ENCODE measurements at places on chromosomes 3 and 15. TPM values are rescaled to one million over a fixed set of nuclear protein-coding genes. Genes with fewer than 3 reads are reported as not detected.

DNA sequence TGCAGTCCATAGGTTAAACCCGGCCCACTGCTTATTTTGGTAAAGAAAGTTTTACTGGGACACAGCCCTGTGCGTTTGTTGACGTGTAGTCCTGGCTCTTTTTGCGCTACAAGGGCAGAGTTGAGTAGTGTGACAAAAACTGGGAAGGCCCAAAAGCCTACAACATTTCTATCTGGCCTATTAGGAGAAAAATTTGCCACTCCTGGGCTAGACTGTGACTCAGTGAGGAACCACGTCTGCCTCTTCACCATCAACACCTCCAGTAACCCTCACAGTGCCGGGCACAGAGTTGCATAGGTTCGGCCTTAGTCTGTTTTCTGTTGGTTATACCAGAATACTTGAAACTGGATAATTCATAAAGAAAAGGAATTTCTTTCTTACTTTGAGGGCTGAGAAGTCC is 110.3 kb downstream of the TOP2B start:
- H3K4me1 ChIP-seq: no peaks in the 10 kb centered on the region
- H3K36me3 ChIP-seq: no peaks in the 10 kb centered on the region
- no peaks in the 10 kb centered on the region for H3K27me3 ChIP-seq
- H3K4me3 ChIP-seq: no peak overlapping the region
- no peak for DNase-seq
- peak overlapping the region; percentile 73 for H3K27ac ChIP-seq

DNA sequence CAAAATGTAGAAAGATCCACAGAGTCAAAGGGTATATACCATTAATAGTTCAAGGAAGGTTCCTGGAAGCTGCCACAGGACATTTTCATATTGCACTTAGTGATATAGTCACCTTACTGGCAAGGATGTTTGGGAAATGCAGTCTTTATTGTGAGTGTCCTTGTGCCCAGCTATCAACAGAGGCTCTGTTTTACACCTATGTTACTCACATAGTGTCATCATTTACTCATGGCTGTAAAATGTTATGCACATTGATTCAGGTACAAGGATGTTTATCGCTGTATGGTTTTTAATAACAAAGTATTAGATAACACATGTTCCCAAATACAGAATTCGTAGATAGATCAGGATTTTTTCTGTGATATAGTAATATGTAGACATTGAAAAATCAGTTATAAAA is 50.9 kb downstream of the ZPLD1 start:
- no peaks in the 10 kb centered on the region for H3K4me1 ChIP-seq
- no peak for DNase-seq
- H3K36me3 ChIP-seq: no peaks in the 10 kb centered on the region

DNA sequence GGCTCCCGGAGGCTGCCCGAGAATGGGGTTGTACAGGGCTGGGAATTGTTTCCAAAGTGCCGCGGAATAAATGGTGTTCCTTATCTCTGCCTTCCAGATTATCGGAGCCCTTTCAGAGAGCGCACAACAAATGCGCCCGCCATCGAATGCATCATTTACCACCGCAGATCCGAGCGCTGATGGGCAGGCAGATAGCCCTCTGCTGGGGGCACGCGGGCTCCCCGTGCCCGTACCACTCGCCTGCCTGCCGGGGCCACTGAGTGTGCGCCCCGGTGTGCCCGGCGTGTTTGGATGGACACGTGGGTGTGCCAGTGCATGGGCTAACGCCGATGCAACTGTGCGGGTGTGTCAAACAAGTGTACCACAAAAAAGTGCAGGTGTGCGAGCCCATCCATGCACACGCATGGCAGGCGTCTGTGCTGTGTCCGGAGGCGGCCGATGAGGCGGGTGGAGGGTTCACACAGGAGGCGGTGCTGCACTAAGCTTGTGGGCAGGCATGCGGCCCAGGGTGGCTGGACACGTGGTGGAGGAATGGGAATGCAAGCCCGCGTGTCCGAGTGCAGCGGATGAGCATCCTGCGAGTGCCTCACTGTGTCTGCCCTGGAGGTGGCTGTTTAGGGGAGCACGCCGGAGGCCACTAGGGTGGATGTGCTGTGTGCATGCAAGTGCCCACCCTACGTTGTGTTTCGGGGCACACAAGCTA is 3.8 kb upstream of the GATA2 start:
- H3K36me3 ChIP-seq: no peaks in the 10 kb centered on the region
- peaks cover 33% of the 10 kb centered on the region for H3K4me1 ChIP-seq
- DNase-seq: no peak
- peaks cover 9% of the 10 kb centered on the region for H3K27me3 ChIP-seq

DNA sequence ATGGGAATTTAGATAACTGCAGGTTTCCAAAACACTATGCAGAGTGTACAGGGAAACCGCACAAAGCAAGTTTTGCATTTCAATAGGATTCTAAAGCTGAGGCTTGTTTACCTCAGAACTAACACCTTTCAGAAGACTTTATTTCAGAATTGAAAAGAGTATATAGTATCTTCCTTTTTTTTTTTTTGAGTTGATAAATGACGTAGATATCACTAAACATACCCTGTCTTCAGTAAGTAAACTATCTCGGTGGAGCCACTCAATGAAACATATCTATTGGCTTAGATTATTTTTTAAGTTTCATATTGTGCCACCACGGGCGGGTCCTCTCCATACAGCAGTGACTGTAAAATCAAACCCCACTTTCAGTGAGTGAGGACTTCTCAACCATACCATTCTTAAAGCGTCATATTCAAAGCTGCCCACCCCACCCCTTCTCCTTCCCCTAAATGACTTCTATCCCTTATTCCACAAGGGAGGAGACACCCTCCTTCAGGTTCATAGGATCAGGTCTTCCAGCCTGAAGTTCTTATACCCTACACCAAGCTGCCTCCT is 2.0 kb upstream of the TBL1XR1 start:
- H3K4me1 ChIP-seq: no peaks in the 10 kb centered on the region
- H3K27ac ChIP-seq: peak overlapping the region; percentile 81
- DNase-seq: no peak
- no peaks in the 10 kb centered on the region for H3K36me3 ChIP-seq
- H3K27me3 ChIP-seq: no peaks in the 10 kb centered on the region
- H3K4me3 ChIP-seq: no peak overlapping the region

- H3K27ac ChIP-seq: no peak overlapping the region
These were observed 161.7 kb downstream of the CD47 start for GRCh38 chr3:107929088-107929487.

GRCh38 chr3:83513051-83513450 is 1445.7 kb upstream of the CADM2 start:
- no peak for DNase-seq
- no peak overlapping the region for H3K27ac ChIP-seq
- H3K27me3 ChIP-seq: no peaks in the 10 kb centered on the region
- no peak overlapping the region for H3K4me3 ChIP-seq
- no peaks in the 10 kb centered on the region for H3K4me1 ChIP-seq

GRCh38 chr3:39810647-39811161 is 1.3 kb downstream of the MYRIP start:
- H3K4me3 ChIP-seq: peak overlapping the region; percentile 60
- no peak for DNase-seq
- H3K36me3 ChIP-seq: no peaks in the 10 kb centered on the region
- H3K27me3 ChIP-seq: no peaks in the 10 kb centered on the region
- no peak overlapping the region for H3K27ac ChIP-seq
- no peaks in the 10 kb centered on the region for H3K4me1 ChIP-seq

- no peaks in the 10 kb centered on the region for H3K4me1 ChIP-seq
- DNase-seq: no peak
- no peak overlapping the region for H3K4me3 ChIP-seq
- H3K36me3 ChIP-seq: no peaks in the 10 kb centered on the region
These were observed 242.0 kb upstream of the GOLGA6L4 start for GRCh38 chr15:83993591-83993990.

CPNE9 gene
- not detected for total RNA-seq

IQCF5 gene
- not detected for total RNA-seq

TTLL3 gene
- total RNA-seq: 13.1 TPM

RPP25 gene
- total RNA-seq: 9.4 TPM

UCN2 gene
- total RNA-seq: not detected

TERC gene
- 61.6 TPM for total RNA-seq

CD96 gene
- 0.85 TPM for total RNA-seq

CPOX gene
- total RNA-seq: 9.1 TPM

Data from right atrium auricular region (tissue), 2 donors.